ENCODE measurements at places on chromosomes 3 and 15. TPM values are rescaled to one million over a fixed set of nuclear protein-coding genes. Genes with fewer than 3 reads are reported as not detected.

The B3GNT5 gene
- 10.0 TPM for total RNA-seq

- no peak for DNase-seq
- H3K4me3 ChIP-seq: no peak overlapping the region
- H3K4me1 ChIP-seq: no peaks in the 10 kb centered on the region
- H3K27ac ChIP-seq: no peak overlapping the region
- H3K36me3 ChIP-seq: peaks cover 3% of the 10 kb centered on the region
Measured at GRCh38 chr3:51581524-51581923, 43.0 kb downstream of the RAD54L2 start.

- H3K27ac ChIP-seq: no peak overlapping the region
- no peaks in the 10 kb centered on the region for H3K4me1 ChIP-seq
- H3K27me3 ChIP-seq: no peaks in the 10 kb centered on the region
- DNase-seq: no peak
- no peak overlapping the region for H3K4me3 ChIP-seq
- no peaks in the 10 kb centered on the region for H3K36me3 ChIP-seq
Measured at GRCh38 chr15:34786206-34786605, 9.1 kb downstream of the ACTC1 start.

DNA sequence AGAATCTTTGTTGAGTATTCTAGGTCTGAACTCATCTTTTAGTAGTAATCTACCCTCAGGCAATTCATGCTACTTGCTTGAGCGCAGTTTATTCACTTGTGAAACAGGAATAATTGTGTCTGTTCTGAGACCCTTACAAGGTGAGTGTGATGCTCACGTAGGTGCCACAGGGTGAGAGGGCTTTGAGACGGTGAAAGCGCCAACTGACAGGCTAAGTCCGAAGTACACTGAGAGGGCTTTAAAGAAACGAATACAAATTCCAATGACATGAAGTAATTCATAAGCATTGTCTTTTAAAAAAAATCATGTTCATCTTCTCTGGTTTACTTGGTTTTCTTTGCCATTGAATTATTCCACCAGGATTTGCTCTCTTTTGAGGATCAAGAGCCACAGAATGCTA lies 393.7 kb upstream of the RGMA start:
- H3K4me3 ChIP-seq: no peak overlapping the region
- no peak for DNase-seq
- no peaks in the 10 kb centered on the region for H3K27me3 ChIP-seq
- H3K4me1 ChIP-seq: no peaks in the 10 kb centered on the region
- no peak overlapping the region for H3K27ac ChIP-seq

GRCh38 chr15:94535298-94536048 lies 304.1 kb downstream of the MCTP2 start:
- no peaks in the 10 kb centered on the region for H3K27me3 ChIP-seq
- H3K4me1 ChIP-seq: no peaks in the 10 kb centered on the region
- H3K36me3 ChIP-seq: no peaks in the 10 kb centered on the region
- no peak overlapping the region for H3K27ac ChIP-seq
- no peak overlapping the region for H3K4me3 ChIP-seq
- no peak for DNase-seq

- H3K27ac ChIP-seq: no peak overlapping the region
- H3K36me3 ChIP-seq: peaks cover 11% of the 10 kb centered on the region
- no peaks in the 10 kb centered on the region for H3K4me1 ChIP-seq
- no peak overlapping the region for H3K4me3 ChIP-seq
- H3K27me3 ChIP-seq: no peaks in the 10 kb centered on the region
Measured at GRCh38 chr15:68196445-68197169, 8.5 kb downstream of the CALML4 start.

The FBXO40 gene
- total RNA-seq: not detected

The SLC28A2 gene
- not detected for total RNA-seq

The CLSTN2 gene
- total RNA-seq: not detected

The UNC13C gene
- not detected for total RNA-seq

DNA sequence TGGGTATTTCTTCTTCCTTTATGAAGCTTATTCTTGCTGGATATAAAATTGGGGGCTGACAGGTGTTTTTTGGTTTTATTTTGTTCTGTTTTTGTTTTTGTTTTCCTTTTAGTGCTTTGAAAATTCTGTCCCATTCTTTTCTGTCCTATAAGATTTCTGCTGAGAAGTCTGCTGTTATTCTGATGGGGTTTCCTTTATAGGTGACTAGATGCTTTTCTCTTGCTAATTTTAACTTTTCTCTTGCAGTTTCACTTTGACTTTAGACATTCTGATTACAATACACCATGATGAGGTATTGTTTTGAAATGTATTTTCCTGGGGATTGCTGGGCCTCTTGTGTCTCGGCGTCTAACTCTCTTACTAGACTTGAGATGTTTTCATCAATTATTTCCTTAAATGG lies 22.8 kb downstream of the TTC14 start:
- H3K4me3 ChIP-seq: no peak overlapping the region
- DNase-seq: no peak
- no peaks in the 10 kb centered on the region for H3K36me3 ChIP-seq
- H3K27ac ChIP-seq: no peak overlapping the region

DNA sequence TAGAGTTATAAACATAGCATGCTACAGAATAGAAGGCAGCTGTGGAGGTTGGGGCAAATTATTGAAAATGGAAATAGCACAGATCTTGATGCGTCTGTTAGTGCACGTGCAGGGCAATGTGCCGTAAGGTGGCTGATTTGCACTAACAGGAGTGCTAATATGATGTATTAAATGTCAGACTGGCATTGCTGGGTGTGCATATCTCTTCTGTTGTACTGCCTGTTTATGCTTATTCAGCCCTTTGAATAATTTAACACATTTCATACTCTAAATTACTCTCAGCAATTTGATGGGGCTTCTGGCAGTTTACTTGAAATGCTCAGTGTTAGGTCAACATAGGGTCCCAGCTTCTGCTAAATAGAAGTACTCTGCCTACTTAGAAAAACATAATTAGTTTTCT lies 395.6 kb downstream of the MCTP2 start:
- DNase-seq: no peak
- H3K4me3 ChIP-seq: no peak overlapping the region
- no peaks in the 10 kb centered on the region for H3K4me1 ChIP-seq
- H3K36me3 ChIP-seq: no peaks in the 10 kb centered on the region

DNA sequence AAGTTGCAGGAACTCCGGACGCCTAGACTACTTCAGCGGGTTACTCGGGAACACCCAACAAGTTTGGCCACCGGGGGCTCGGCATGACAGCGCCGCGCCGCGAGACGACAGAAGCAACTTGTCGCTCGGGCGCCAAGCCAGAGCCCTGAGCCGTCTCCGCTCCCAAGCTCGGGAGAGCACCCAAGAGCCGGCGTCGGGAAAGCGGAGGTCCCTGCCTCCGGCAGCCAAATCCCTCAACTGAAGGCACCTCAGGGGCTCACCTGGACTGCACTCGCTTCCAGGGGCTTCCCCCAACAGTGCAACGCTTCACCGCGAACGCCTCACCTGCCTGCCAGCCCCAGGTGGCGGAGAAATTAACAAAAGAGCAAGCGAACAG lies 640 bp downstream of the MB21D2 start:
- no peak overlapping the region for H3K27ac ChIP-seq
- peaks cover 5% of the 10 kb centered on the region for H3K4me1 ChIP-seq
- no peaks in the 10 kb centered on the region for H3K27me3 ChIP-seq
- peak overlapping the region; percentile 75 for H3K4me3 ChIP-seq

Measured in CD8-positive, alpha-beta memory T cell (primary cell).